ENCODE measurements at places on chromosomes 4 and X.

GRCh38 chr4:3822230-3822947 is 56.2 kb downstream of the ADRA2C start:
- no peak for DNase-seq

GRCh38 chrX:40267334-40268187 is 169.8 kb upstream of the BCOR start:
- DNase-seq: no peak

- no peak for DNase-seq
Observed at GRCh38 chrX:115134382-115134781, 54.8 kb upstream of the RBMXL3 start.

GRCh38 chr4:71553605-71554004 is 214.8 kb downstream of the SLC4A4 start:
- peak; percentile 4 for DNase-seq

GRCh38 chrX:45765767-45766166 is 565.1 kb upstream of the DIPK2B start:
- DNase-seq: no peak

- no peak for DNase-seq
Observed at GRCh38 chrX:111338095-111338698, 67.9 kb upstream of the CAPN6 start.

- no peak for DNase-seq
Observed at GRCh38 chr4:76540486-76540885, 105.5 kb downstream of the SHROOM3 start.

DNA sequence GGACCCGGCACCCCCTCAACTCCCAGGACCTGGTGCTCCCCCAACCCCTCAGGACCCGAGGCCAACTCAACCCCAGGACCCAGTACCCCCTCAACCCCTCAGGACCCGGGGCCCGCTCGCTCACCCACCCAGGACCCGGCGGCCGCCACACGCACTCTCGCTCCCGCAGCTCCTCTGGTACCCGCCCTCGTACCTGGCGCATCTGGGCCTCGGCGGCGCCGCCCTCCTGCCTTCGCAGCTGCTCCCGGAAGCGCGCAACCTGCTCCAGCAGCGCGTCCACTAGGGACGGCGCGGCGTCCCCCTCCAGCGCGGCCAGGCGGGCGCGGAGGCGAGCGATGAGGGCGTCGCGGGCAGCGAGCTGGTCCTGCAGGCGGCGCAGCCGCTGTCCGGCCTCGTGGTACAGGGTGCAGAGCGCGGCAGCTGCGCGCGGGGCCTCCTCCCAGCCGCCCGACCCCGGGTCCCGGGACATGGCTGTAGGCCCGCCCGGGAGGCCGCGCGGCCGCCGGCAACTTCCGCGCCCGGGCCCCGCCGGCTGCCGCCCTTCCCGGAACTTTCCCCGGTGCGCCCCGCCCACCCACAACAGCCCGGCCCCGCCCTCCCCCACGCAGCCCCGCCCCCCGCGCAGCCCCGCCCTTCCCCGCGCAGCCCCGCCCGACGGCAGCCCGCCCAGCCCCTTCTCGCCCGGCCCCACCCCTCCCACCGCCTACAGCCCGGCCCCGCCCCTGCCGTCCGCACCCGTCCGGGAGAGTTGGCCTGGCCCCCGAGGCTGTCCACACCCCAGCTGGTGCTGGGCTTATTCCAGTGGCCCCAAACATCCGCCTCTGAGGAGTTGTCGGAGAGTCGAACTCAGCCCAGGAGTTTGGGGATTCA is at the start of gene TNIP2:
TSS of gene TNIP2 (minus strand) at position 516 of the 870 bp plus-strand sequence. CDS start at position 469, 47 bp downstream.
- DNase-seq: peak; percentile 71

DNA sequence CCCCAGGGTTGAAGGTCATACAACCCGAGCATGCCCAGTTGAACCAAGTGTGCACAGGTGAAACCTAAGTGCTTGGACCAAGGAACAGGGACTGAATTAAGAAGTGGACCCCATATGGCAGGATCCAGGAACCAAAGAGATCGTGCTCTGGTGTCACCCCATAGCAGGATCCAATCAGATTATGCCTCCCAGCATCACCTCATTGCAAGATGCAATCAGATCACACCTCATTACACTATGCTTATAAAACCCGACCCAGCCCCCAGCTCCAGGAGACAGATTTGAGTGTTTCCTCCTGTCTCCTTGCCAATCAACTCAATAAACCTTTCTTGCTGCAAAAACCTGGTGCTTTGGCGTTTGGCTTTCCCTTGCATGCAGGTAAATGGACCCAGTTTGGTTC is 37.6 kb downstream of the EFHC2 start:
- peak; percentile 14 for DNase-seq

DNA sequence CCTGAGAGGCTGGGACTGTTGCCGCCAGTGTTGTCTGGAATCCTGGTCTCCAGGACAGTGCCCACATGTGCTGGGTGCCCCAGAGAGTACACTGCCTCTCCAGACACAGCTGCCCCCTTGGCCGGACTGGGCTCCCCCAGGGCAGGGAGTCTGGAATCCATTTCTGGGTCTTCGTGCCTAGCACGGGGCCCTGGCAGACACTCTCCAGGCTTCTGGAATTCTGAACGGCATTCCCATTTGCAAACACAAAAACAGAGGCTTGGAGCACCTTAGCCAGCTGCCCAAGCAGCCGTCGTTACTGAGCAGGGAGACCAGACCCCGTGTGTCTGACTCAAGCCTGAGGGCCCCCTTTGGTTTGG is 20.8 kb downstream of the HMX1 start:
- no peak for DNase-seq

DNA sequence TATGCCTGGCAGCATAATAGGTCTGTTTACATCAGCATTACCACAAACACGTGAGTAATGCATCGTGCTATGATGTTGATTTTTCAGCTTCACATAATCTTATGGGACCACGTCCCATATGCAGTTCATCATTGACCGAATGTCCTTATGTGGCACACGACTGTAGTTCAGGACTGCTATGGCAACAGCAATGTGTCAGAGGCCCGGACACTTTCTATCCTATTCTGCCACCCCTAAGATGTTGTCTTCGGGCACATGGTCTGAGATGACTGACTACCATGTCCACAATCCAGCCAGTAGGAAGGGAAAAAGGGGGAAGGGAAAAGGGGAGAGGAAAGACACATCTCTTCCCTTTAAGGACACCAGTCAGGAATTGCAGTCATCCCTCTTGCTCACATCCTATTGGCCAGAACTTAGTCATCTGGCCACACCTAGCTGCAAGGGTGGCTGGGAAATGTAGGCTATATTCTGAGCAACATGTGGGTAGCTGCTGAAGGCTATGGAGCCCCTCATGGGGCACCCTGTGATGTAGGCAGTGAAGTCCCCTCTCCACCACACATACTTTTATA is 196.0 kb upstream of the RBPJ start:
- no peak for DNase-seq

- DNase-seq: no peak
Observed at GRCh38 chr4:89820010-89820409, 17.0 kb downstream of the SNCA start.

DNA sequence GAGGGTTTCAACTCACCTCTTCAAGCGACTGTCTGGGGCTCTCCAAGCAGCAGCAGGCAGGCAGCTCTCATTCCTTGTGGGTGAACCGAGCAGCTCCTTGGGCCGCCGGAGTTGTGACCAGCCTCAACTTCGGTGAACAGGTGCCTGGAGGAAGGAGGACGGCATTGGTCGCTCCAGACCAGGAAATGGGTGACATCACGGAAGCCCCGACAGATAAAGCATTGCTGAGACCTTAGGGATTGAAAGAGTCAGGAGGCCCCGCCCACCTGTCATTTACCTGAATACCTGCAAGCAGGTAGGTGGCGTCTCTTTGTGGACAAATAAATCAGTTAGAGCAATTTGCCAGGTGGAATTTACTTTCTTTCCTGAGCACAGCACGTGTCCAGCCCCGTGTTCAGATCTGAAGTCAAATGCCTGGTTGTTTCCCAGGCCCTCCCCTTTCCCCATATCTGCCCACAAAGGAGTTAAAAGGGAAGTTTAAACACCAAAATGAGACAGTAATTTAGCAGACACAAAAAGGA is at the start of gene LNX1:
TSS of gene LNX1 (minus strand) at position 115 of the 521 bp plus-strand sequence. CDS start 17,484 bp downstream, outside the sequence.
- DNase-seq: no peak

Data from A673 (cell line).